ENCODE measurements at places on chromosomes 7 and 10.

DNA sequence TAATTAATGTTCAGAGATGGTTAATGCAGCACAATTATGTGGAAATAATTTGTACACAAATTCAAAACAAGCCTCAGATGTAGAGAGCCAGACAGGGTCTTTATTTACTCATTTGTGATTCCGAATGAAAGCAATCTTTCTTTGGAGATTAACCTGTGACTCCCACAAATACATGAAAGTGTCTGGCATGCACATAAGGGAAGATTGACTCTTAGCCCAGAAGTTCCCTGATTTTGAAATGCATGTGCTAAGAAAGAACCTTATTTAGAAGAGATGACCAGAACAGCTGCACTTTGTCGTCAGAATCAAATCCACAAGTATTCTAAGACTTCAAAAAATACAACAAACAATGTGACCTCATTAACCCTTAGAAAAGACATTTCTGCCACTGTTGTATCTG is 45.1 kb downstream of the RNLS start:
- no peak for DNase-seq

GRCh38 chr10:20748551-20748950 is 148.6 kb downstream of the NEBL start:
- DNase-seq: no peak

DNA sequence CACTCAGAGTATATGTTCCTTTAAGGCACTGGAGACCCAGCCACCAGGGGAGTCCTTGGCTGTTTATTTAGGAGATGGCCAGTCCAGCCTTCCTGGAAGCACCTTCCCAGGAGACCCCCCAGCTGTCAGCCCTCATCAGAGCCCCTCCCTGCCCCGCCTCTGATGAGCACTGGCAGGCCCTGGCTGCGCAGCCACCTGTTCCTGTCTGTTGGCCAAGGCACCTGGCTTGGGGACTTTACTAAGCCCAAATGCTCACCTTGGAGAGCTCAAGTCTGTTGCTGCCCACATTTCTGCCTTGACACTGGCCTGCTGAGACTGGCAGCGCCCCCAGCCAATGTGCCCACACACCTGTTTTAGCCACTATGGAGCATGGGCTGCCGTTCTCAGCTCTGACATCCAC is 124.7 kb downstream of the ELMO1 start:
- no peak for DNase-seq

GRCh38 chr7:54664235-54665228 is 94.5 kb downstream of the SEC61G start:
- DNase-seq: peak; percentile 52

DNA sequence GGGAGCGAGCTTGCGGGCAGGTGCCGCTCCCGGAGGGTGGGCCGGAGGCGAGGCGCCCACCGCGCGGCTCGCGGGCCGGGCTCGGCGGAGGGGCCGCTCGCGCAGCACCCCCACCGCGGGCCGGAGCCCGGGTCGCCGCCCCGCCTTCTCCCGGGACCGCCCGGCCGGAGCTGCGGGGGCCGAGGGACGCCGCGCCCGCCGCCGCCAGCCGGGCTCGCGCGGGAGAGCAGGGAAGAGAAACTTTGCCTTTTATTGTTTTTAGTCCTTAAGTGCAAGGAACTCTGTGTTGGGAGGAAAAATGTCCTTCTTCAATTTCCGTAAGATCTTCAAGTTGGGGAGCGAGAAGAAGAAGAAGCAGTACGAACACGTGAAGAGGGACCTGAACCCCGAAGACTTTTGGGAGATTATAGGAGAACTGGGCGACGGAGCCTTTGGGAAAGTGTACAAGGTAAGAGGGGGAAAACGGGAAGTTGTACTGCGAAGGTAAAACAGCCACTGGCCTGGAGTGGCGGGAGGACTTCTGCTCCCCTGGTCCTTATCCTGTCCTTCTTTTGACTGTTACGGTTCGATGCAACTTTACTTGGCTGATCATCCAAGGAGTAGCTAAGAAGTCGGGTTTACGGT is 620 bp downstream of the SLK start:
- DNase-seq: no peak

DNA sequence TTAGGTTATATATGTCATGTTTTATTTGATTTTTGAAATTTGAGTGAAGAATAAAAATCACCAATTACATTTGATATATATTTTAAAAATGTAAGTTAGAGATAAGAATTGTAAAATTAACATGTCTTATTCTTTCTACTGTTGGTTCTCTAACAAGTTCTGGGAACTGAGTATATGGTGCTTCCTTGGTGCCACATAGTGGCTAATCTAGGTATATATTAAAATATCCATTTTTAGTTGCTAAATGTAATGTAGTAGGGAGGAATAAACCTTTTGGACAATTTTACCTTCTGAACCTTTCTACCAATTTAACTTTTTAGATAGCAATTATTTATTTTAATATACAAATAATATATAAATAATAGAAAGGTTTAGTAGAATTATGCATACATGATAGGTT is 17.5 kb downstream of the CFAP69 start:
- no peak for DNase-seq

DNA sequence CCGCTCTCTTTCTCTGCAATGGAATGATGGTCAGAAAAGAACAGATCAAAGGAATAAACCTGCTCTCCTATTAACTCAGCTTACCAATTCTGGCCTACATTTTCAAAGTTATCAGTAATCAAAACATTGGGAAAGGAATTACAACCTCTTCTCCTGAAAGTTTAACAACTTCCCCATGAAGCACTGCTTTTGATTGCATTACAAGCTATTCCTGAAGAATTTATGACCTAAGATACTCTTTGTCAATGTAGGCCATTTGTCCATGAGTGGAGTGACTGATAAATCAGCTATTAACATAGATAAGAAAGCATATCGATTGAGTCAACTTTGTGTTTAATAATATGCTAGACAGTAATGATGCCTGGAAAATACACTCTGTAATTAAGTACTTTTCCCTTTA is 271.7 kb upstream of the C7orf33 start:
- DNase-seq: no peak

- no peak for DNase-seq
These were observed 60.4 kb downstream of the SCRN1 start for GRCh38 chr7:29929018-29929807.

GRCh38 chr10:64518456-64518855 is 997.3 kb downstream of the REEP3 start:
- DNase-seq: no peak

GRCh38 chr7:11592699-11593098 is 239.3 kb downstream of the THSD7A start:
- no peak for DNase-seq

- DNase-seq: no peak
These were observed 17.3 kb upstream of the AP5Z1 start for GRCh38 chr7:4758111-4758510.

DNA sequence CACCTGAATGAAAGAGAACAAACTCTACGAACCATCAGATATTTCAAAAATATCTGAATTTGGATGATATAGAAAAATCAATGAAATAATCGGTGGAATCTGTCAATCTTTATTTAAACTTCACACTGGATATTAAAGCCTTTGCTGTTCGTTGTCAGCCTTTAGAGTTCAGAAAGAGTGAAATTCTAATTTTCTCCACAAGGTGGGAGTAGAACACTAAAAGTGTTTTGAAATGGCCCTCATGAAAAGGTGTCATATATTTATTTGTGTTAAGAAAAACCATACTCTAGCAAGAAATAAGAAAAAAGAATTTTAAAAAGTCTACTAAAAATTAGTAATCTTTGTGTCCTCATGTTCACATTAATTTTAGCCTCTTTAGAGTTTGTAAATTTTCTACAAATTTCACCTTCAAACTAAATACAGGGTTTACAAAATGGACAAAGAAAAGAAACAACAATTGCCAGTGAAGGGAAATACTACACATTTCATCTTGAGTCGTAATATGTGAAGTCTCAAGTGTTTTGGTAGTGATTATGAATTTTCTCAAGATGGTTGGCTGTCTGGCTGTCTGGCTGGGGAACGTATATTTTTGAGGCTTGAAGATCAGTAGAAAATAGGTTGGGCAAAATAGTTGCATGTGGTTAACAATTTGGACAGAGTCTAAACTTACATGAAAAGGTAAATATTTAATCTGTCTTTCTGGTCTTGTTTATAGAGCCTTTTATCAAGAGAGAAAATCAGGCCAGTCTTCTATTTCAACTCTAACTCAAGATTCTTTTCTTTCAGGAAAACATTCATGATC is 43.7 kb downstream of the DNAJB9 start:
- DNase-seq: no peak

DNA sequence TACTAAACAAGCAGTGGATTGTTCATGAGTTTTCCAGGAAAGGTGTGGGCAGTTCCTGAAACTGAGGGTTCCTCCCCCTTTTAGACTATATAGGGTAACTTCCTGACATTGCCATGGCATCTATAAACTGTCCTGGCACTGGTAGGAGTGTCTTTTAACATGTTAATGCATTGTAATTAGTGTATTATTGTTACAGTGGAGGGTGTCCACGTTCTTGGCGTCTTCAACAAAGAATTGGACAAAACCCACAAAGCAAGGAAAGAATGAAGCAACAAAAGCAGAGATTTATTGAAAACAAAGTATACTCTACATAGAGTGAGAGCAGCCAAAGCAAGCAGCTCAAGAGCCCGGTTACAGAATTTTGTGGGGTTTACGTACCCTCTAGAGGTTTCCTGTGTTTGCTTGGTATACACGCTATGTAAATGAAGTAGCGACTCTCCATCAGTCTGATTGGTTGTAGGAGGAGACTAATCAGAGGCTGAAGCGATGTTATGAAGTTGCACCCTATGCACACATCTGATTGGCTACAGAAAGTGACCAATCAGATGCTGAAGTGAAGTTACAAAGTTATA is 175.2 kb downstream of the NSUN6 start:
- no peak for DNase-seq

DNA sequence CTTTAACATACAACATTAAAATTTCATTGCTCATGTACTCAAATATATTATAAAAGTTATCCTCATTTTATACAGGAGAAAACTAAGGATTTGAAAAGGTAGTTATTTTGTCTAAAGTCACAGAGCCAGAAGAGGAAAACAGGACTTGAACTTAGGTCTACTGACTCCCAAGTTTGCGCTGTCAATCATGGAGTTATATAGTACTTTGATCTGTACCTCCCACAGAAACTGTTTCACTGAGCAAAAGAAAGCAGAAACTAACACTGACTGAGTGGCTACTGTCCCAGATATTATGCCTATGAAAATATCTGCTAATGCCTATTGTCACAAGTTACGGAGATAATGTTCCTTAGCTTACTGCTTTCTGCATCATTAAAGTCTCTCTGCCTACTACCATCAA is 329.1 kb downstream of the MAGI2 start:
- no peak for DNase-seq

GRCh38 chr10:72561745-72562166 is 64.1 kb downstream of the MICU1 start:
- DNase-seq: no peak

- DNase-seq: no peak
These were observed 820.0 kb downstream of the XPNPEP1 start for GRCh38 chr10:109103278-109103677.

DNA sequence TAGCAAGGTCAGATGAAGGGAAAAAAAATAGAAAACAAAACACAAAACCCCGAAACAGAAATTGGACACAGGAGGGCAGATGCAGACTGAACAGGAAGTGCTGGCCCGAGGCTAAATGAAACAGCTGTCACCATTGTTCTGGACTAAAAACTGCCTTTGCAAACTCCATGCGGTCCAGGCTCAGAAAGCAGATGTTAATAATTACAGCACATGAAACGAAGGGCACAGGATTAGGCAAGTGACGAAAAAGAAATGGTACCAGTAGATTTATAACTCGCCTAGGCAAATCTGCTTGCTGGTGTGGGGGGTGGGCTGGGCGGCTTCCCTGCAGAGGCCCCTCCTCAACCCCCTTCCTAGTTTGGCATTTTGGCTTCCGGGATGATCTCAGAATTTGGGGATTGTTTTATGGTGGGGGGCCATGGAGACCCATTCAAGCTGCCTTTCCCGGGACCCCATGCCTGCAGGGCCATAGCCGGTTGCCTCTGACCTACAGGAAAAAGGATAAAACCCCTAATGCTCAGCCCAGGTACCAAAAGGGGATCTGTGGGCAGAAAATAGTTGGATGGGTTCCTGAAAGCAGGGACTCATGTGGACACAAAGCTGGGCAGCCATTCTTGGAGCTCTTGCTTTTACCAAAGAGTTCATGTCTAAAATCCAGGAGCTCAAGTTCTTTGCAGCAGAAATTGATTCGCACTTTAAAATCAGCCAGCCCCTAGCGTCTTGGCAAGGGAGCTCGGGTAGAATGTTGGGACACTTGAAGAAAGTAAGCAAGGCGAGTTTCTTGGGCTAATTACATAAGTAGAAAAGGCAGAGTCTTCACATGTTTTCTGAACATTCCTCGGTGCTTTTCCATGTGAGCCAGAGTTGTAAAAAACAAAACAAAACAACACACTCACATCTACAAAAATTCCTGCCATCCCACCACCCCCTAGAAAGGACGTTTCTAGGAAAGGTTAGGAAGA is 39.0 kb upstream of the EMX2 start:
- no peak for DNase-seq

DNA sequence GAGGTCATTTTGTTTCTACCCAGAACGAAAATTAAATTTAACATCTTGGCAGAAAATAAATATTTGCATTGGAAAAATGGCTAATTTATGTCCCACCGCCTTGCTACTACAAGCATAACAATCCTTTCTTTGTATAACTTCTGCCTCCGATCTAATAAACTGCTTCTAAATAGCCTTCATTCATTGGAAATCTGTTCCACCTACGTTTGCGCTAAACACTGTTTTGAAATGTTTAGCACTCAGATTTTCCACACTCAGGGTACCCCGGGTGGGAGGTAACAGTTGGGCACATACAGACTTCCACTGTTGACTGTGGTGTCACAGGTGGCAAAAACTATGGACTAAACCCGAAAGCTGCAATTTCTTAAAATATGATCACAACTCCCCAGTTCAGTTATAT is 96.4 kb downstream of the FGFR2 start:
- no peak for DNase-seq

DNA sequence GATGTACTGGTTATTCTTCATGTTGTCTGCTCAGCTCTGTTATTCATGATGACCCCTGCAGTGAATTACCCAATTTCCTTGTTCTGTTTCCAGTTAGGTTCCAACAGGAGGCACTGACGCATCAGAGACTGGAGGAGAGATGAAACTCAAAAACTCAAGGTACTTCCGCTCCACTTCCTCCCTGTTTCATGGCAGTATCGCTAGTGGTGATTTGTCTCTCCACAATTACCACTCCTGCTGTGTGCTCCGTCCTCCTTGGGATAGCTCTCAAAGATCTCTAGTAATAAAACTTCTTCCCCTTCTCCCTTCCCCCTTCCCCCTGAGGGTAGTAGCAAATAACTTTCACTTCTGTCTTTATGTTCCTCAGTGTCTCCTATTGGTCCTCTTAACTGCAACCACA is 107.4 kb upstream of the ABCB5 start:
- DNase-seq: no peak

GRCh38 chr10:59891936-59892335 is 14.4 kb downstream of the CCDC6 start:
- DNase-seq: no peak

- no peak for DNase-seq
These were observed 746 bp downstream of the ARL5B start for GRCh38 chr10:18659819-18660535.

Measured in substantia nigra (tissue), 51 donors.